Mesendoderm (in vitro differentiated cells): ENCODE measurements at places on chromosomes 16 and 17.

DNA sequence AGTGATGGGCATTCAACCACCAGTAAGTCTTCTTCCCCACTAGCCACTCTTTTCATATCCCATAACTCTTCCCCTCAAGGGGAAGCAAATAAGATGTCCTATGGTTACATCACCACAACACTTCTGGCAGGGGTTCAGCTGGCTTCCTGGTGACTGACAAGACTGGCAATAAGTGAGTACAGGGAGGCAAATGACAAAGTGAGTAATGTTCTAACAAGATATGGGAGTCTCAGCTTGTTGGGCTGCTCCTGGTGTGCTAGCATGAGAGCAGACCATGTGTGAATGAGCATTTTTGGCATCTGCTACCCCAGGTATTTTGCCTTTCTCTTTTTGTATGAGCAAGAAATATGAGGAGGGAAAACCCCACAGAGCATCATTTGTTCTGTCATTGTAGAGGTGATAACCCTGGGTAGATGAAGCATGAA is 9.9 kb downstream of the TMIGD1 start:
- no peak for DNase-seq

DNA sequence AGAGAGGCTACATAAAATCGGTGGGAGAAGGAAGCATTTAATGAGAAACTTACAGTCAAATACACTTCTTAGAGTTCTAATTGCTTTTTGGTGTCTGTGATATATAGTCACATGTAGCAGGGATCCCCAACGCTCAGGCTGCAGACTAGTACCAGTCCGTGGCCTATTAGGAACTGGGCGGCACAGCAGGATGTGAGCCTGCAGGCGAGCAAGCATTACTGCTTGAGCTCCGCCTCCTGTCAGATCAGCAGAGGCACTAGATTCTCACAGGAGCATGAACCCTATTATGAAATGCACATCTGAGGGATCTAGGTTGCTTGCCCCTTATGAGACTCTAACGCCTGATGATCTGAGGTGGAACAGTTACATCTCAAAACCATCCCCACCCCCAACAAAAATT is 158.5 kb downstream of the TANC2 start:
- peak; percentile 25 for DNase-seq

DNA sequence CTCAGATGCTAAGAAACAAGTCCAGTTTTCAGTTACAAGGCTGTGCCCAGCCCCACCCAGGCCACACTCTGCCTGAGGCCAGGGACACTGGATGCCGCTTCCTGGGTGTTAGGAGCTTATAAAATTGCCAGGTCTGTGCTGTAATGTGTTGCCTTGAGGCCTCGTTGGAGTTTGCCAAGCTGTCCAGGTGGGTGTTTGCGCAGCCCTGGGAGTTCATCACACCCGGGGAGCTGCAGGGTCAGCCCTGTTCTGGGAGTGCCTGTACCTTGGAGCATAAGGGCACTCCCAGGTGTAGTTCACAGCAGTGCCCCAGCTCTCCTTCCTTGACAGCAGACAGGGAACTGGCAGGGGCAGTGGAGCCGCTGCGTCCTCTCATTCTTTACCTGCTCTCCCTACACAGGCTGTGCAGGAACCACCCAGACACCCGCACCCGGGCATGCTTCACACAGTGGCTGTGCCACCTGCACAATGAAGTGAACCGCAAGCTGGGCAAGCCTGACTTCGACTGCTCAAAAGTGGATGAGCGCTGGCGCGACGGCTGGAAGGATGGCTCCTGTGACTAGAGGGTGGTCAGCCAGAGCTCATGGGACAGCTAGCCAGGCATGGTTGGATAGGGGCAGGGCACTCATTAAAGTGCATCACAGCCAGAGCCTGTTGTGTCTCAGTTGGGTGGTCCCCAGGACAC is 1.6 kb downstream of the GFER start:
- no peak for DNase-seq

- no peak for DNase-seq
These were observed 368.2 kb downstream of the SNX29 start for GRCh38 chr16:12344577-12345343.

DNA sequence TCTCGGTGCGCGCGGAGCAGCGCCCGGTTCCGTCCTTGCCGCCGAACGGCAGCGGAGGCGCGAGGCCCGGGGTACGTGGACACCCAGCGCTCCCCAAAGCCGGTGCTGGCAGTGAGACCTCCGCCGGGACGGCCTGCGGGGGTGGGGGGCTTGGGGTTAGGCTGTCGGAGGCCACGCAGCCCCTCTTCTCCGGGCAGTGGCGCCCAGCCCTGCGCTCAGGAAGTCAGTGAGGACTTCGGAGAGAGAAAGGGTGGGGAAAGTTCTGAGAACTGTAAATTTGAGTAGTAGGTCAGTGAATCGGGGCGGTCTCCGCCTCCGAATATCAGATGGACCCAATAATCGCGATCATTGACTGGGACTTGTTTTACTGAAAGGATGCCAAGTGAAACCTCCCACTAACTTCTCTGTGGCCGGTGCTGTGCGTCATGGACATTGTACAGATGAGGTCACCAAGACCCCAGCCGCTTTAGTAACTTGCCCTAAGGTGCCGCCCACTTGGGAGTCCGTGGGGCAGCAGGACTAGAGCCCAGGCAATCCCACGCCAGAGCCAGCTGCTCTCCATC is 468 bp downstream of the IL4R start:
- DNase-seq: peak; percentile 51

DNA sequence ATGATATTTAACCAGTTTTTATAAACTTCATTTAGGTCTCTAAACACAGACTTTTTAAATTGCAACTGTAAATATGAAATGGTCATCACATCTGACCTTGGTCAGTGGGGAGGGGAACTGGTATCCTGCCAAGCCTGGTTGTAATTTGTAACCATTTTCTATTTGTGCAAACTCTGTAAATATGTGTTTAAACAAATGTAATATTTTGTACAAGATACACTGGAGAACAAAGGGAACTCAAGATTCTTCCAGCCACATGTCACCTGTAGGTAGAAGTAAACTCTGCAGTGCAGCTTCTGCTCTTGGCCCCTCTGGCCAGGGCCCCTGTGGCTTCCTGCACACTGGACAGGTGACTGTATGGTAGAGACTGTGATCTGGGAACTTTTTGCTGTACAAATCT is 35.8 kb downstream of the AKAP1 start:
- no peak for DNase-seq
